Activated naive CD8-positive, alpha-beta T cell treated with anti-CD3 and anti-CD28 coated beads for 36 hours (primary cell): ENCODE measurements at places on chromosomes 16 and 17.

- DNase-seq: no peak
These were observed 45.7 kb downstream of the PGS1 start for GRCh38 chr17:78423961-78424675.

DNA sequence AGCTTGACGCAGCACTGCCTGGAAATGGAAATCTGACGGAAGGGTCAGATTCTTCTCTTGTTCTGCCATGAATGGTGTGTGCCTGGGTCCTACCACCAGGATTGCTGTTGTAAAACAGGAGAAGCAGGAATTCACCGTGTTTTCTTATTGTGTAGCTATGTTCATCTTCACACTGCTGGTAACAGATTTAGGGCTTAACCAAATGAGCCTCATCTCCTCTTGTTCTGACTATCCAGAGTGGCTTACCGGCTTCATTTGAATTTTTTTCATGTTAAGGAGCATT is 97.3 kb upstream of the CHMP6 start:
- DNase-seq: no peak

- no peak for DNase-seq
These were observed 5.9 kb downstream of the SLC16A5 start for GRCh38 chr17:75093548-75094158.

- no peak for DNase-seq
These were observed 439 bp upstream of the TMEM231 start for GRCh38 chr16:75556431-75556950.

- no peak for DNase-seq
These were observed 26.0 kb downstream of the DCUN1D3 start for GRCh38 chr16:20874088-20874581.

DNA sequence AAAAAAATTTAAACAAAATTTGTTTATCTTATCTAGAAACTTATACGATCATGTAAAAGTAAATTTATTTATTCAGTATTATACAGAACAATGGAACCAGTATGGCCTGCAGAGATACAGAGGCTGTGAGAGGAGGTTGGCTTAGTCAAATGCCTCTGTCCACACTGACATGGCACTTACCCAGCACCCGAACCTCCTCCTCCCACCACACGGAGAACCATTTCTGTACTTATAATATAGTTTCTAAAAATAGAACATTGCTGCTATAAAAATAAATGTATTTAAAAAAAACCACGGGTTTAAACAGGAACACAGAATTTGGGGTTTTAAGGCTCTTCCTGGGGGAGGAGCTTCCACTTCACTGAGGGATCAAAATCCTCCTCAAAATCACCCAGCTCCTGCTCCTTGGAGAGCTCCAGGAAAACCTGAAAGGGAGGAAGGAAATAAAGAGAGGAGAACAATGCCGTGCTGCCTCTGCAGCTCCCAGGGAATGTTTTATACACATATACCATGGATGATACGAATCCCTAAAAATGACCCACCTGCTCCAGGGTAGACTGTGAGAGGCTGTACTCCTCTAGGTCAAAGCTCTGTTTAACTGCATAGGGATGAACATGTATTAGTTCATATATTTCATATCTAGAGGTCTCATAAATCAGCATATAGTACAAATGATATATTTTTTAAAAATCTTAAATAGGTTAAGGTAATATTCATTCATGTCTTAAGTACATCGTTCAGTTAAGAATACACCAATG is 87.3 kb downstream of the ABCA8 start:
- no peak for DNase-seq

DNA sequence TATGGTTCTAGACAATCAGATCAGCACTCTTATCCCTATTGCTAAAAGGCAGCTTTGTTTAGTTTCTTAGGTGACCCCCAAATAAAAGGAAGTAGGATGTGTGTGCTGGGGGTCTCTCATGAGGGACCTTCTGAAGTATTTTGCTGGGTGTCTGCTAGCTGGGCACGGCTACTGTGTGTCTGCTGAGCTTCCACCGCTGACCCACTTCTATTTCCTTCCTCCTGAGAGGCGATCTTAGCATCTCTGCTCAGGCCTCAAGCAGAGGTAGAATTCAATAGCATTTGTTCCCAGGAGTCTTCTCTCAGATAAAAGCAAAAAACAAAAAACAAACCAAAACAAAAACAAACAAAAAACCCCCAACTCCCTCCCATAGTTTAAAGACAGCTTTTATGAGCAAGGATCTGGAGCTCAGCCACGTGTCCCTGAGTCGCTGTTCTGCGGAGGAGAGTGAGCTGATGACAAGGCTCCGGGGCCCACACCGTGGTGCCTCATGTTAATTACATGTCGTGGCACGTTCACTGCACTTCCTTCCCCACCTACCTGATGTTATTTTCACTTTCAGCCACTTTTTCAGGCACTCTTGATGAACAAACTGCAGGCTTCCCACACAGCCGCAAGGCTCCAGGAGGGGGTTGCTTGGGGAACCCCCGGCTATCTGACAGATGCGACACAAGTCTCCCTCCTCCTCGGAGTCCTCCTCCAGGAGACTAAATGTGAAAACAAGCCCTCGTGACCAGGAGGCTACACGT is 83.5 kb downstream of the MARCHF10 start:
- peak; percentile 82 for DNase-seq

DNA sequence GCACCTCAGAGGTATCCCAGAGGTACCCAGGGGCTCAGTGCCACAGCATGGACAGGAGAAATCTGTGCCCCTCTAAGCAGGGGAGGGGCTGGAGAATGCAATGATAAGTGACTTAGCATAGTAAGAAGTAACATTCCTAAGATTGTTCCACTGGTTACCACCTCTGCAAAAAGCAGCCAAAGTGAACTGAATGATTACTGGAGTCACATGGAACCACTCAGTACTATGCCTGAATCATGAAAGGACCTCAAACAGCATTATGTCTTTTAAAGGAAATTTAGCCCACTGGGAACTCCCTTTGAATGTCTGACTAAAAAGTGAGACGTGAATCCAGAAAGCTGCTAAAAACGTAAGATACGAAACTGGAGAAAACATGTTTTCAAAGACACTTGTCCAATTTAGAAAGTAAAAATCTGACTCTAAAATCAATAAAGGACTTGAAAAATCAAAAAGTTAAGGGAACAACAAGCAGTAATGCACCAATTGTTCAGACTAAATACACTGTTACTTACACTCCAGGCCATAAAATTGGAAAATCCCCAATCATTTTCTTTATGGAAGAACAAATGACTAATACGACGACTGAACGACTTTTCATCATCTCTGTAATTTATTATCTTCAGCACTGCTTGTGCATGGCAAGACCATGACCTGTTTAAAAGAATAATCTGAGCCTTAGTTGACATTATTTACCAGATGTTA is 38.6 kb downstream of the LITAFD start:
- DNase-seq: no peak

GRCh38 chr17:36104701-36105181 is 1.1 kb downstream of the CCL4 start:
- no peak for DNase-seq

- DNase-seq: no peak
These were observed 57.4 kb upstream of the ERN1 start for GRCh38 chr17:64187093-64187895.

DNA sequence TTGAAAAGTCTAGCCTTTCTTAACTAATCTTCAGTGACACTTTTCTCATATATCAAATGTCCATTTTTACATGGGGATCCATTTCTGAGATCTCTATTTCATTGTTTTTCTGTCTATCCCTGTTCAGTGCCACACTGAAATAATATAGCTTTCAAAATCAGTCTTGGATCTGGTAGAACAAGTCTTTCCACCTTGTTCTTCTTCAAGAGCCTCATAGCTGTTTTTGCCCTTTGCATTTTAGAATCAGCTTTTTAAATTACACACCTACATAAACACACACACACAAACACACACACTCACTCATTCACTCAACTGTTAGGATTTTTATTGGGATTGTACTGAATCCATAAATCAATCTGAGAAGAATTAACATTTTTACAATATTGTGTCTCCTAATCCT is 19.2 kb downstream of the GSDMB start:
- DNase-seq: no peak

GRCh38 chr17:38663964-38664644 is 10.7 kb downstream of the EPOP start:
- no peak for DNase-seq
